GM13976 (cell line): ENCODE measurements at places on chromosomes 12 and 14.

- peak; percentile 75 for DNase-seq
These were observed 96.5 kb downstream of the LGMN start for GRCh38 chr14:92651758-92652406.

GRCh38 chr12:57476162-57476992 lies 3.3 kb downstream of the ARHGAP9 start:
- peak; percentile 78 for DNase-seq

GRCh38 chr12:93567174-93567573 lies 5.3 kb upstream of the SOCS2 start:
- DNase-seq: no peak

DNA sequence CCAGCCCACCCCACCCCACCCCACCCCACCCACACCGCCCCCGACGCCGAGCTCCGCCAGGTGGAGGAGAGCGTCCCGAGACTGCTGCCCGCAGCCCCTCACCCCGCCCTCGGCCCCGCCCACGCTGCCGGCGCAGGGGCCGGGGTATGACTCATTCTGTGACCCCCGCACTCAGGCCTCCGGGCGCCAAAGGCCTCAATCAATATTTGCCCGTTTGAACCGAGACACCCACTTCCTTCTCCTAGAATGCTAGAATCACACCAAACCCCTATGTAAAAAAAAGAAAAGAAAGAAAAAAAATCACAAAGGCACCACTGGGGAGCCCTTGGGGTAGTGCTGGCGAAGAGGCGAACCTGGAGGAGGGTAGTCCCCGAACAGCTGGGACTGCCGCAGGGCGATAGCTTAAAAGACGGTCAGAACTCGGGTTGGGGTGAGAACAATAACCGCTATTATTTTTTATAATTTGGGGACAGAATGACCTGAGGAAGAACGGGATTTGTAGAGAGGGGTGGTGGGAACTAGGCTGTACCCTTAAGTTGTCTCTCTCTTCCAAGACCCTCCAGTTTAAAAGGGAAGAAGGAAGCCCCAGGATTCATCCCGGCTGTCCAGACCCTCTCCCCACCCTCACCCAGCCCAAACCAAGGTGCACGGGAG lies 894 bp downstream of the KRT8 start:
- DNase-seq: peak; percentile 82

DNA sequence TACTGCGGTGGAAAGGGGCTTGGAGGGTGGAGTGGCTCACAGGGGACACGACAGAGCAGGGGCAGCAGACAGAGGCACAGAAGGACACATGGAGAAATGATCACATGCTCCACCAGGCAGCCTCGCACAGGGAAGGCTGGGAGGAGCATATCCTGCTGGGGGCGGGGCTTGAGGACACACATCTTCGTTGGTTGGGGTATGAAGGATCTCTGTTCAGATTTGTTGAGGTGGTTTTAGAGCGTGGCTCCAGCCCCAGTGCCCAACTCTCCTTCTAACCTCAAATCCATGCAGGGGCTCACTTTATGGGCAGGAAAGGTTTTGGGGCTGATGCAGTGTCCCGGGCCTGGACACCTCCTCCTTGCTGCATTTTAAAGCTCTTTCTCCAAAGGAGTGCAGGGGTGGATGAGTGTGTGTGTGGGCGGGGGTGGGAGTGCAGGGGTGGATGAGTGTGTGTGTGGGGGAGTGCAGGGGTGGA lies 733 bp upstream of the P3H3 start:
- DNase-seq: peak; percentile 68

- DNase-seq: no peak
These were observed 17.8 kb upstream of the PDE3A start for GRCh38 chr12:20350495-20350894.

- DNase-seq: no peak
These were observed 193.0 kb downstream of the CRADD start for GRCh38 chr12:93870020-93870795.

DNA sequence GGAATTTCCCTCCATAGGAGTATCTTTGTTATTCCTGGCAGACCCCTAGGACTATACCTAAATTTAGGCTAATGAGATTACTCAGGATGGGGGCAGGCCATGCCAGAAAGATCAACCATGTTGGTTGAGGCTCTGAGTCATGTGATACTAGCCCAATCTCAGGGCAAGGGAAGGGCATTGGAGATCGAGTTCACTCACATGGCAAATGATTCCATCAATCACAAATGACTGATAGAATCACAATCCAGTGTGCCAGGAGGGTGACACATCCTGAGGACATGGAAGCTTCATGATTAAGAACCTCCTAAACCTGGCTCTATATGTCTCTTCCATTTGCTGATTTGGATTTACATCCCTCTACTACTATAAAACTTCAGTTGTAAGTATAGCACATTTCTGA lies 182.3 kb downstream of the NTF3 start:
- no peak for DNase-seq

DNA sequence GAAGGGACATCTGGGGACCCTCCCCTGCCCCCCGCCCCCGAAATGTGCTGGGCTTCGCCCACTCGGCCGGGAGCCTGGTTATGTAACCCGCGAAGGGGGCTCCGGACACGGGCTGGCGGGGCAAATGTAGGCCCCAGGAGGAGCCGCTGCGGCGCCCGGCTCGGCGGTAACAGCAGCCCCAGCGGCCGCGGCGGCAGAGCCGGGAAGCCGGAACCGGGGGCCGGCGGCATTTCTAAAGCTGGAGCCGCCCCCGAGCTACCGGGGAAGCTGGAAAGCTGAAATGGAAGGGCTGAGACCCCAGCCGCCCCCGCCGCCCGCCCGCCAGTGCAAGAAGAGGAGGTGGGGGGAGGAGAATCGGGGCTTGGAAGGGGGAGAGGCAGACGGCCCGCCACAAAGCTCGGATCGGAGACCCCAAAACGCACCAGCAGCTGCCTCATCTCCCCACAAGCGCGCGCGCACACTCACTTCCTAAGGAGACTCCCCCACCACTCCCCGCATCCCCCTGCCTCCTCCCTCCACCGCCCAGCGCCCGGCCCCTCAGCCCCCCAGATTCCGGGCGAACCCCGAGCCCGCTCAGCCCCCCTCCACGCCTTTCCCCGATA lies 1.5 kb downstream of the KDM2B start:
- DNase-seq: peak; percentile 68

DNA sequence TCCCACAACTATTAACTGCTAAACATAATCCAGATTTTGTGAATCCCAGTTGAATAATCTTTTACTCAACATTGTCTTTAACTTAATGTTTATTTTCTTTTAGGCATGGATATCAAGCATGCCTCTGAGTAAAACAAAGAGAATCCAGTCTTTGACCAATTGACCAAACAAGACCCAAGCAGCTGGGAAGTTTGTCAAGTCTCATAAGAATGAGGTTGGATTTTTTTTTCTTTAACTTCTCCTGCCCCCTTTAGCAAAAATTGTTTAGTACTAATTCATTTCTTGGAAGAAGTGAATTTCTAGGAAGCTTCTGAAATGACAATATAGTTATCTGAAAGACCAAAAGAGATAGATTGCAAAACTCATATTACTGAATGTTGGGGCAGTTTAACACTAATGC lies 89.9 kb downstream of the OTOGL start:
- no peak for DNase-seq
